ENCODE measurements at places on chromosomes 7 and 10. TPM values are rescaled to one million over a fixed set of nuclear protein-coding genes. Genes with fewer than 3 reads are reported as not detected.

- no peaks in the 10 kb centered on the region for H3K4me1 ChIP-seq
- H3K36me3 ChIP-seq, result no peaks in the 10 kb centered on the region
- H3K27ac ChIP-seq, result no peak overlapping the region
Measured at GRCh38 chr7:110307776-110308175, 783.2 kb upstream of the LRRN3 start.

DNA sequence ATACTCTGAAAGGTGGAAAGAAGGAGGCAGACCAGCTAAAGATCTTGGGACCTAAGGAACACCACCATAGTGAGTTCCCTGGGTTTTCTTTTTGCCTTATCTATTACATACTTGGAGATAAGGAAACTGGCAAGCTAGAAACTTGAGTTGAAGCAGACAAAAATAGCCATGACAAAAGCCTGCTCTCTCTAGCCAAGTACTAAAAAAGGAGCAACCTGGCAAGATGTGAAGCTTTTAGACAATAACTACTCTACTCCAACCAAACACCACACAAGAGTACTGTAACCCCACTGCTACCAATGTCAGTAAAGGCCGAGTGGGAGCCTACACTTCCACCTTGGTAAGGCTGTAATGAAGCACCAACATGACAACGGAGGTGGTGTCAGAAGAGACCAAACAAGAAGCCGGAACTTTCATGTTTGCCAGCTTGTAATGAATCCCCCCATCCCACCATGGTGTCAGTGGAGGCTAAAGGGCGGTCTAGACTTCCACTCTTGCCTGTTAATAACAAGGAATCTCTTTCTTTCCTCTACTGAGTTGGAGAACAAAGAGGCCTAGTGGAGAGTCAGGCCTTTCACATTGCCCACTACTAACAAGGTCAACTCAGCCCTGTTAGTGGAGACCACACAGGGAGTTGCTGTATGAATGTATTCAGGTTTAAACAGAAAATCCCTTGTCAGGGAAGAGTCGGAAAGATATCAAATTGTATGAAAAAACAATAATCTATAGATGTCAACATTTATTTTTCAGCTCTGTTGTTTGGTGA, 55.8 kb upstream of the DYNC1I1 start:
- H3K4me1 ChIP-seq, result no peaks in the 10 kb centered on the region
- no peak for DNase-seq
- H3K27me3 ChIP-seq, result no peaks in the 10 kb centered on the region

DNA sequence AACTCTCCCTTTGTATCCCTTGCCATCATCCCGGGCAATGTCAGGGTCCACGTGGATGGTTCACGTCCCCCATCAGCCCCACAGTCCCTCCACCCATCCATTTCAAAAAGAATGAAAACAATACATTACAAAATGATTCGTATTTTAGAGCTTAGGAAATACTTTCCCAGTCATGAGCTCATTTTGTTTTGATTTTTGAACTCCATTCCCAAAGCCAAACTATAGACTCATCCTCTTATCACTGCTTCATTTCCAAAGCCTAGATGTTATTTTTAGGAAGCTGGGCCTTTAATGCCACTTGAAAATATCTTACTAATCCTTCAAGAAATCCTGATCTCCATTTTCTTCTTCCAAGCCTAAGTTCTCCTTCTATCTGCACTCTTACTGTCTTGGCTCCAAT, 72.1 kb downstream of the WNT2 start:
- no peaks in the 10 kb centered on the region for H3K36me3 ChIP-seq
- no peaks in the 10 kb centered on the region for H3K4me1 ChIP-seq
- DNase-seq, result no peak
- H3K27me3 ChIP-seq, result no peaks in the 10 kb centered on the region
- no peak overlapping the region for H3K4me3 ChIP-seq
- no peak overlapping the region for H3K27ac ChIP-seq

- H3K4me3 ChIP-seq, result peak overlapping the region; percentile 56
- no peak overlapping the region for H3K27ac ChIP-seq
- no peaks in the 10 kb centered on the region for H3K36me3 ChIP-seq
- DNase-seq, result no peak
- peaks cover 62% of the 10 kb centered on the region for H3K27me3 ChIP-seq
Measured at GRCh38 chr7:1666317-1666822, 3.7 kb upstream of the ELFN1 start.

GRCh38 chr10:119371704-119372663, 164.6 kb downstream of the GRK5 start:
- no peaks in the 10 kb centered on the region for H3K27me3 ChIP-seq
- peaks cover 20% of the 10 kb centered on the region for H3K4me1 ChIP-seq
- H3K36me3 ChIP-seq, result no peaks in the 10 kb centered on the region
- peak overlapping the region; percentile 74 for H3K27ac ChIP-seq
- peak; percentile 14 for DNase-seq
- H3K4me3 ChIP-seq, result no peak overlapping the region

CHN2 gene
- 29.7 TPM for total RNA-seq

DNA sequence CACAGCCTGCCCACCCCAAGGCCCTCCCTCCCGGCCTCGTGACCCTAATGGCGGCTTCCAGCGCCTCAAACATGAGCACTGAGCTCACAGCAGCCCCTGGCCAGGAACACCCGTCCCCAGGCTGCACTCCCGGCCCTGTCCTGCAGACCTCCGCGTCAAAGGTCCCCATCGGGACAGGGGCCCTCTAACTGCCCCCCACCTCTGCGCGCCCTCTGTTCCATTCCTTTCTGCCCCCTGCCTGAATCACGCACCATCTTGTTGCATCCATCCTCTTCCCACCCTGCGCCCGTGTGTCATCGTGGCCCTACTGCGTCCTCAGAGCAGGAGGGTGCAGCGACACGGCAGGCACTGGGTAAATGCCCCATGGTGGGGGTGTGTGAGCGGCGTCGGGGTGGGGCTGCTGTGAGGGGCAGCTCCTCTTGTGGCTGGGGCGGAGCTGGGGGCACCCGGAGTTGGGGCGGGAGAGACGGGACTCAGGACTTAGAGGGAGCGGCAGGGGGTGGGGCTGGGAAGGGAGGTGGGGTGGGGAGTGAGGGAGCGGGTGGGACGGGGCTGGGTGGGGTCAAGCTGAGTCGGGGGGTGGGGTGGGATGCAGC, 13.4 kb downstream of the SLC29A4 start:
- no peak overlapping the region for H3K27ac ChIP-seq
- no peaks in the 10 kb centered on the region for H3K4me1 ChIP-seq
- no peak for DNase-seq
- no peak overlapping the region for H3K4me3 ChIP-seq
- H3K36me3 ChIP-seq, result no peaks in the 10 kb centered on the region

GRCh38 chr7:45720989-45721388, 146.8 kb downstream of the ADCY1 start:
- H3K36me3 ChIP-seq, result peaks cover 14% of the 10 kb centered on the region
- H3K27ac ChIP-seq, result no peak overlapping the region
- no peak for DNase-seq
- no peaks in the 10 kb centered on the region for H3K27me3 ChIP-seq
- H3K4me1 ChIP-seq, result no peaks in the 10 kb centered on the region

GRCh38 chr10:86958901-86959736, 720 bp downstream of the SNCG start:
- no peaks in the 10 kb centered on the region for H3K27me3 ChIP-seq
- peaks cover 16% of the 10 kb centered on the region for H3K4me1 ChIP-seq
- no peak for DNase-seq
- no peaks in the 10 kb centered on the region for H3K36me3 ChIP-seq
- H3K4me3 ChIP-seq, result peak overlapping the region; percentile 19
- peak overlapping the region; percentile 62 for H3K27ac ChIP-seq

CACNB2 gene
- total RNA-seq, result 80.8 TPM

DNA sequence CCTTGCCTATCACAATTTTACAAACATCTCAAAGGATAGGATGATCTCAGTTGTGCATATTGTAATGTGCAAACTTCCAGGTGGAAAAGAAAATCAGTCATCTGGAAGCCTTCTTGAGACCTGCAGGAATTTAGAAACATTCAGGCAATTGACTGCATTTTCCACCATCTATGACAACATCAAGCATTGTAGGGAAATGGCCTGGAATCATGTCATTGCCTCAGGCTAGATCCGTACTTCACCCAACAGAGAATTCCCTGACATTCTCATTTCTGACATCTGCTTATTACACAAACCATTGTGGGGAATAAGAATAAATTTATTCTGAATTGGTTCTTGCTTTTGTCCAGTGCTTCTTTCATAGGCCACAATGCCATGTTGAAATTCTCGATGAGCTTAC, 124.9 kb upstream of the NPVF start:
- H3K4me1 ChIP-seq, result no peaks in the 10 kb centered on the region
- no peak overlapping the region for H3K27ac ChIP-seq
- no peak overlapping the region for H3K4me3 ChIP-seq
- no peaks in the 10 kb centered on the region for H3K27me3 ChIP-seq
- H3K36me3 ChIP-seq, result no peaks in the 10 kb centered on the region

- no peaks in the 10 kb centered on the region for H3K4me1 ChIP-seq
- H3K27me3 ChIP-seq, result no peaks in the 10 kb centered on the region
- H3K27ac ChIP-seq, result no peak overlapping the region
- H3K4me3 ChIP-seq, result no peak overlapping the region
- no peaks in the 10 kb centered on the region for H3K36me3 ChIP-seq
Measured at GRCh38 chr10:116891208-116891607, 41.9 kb downstream of the ENO4 start.

- peak overlapping the region; percentile 84 for H3K4me3 ChIP-seq
- DNase-seq, result peak; percentile 72
- H3K27ac ChIP-seq, result peak overlapping the region; percentile 95
- no peaks in the 10 kb centered on the region for H3K4me1 ChIP-seq
- H3K36me3 ChIP-seq, result no peaks in the 10 kb centered on the region
Measured at GRCh38 chr10:135601-136464, 578 bp downstream of the ZMYND11 start.

LRIT1 gene
- not detected for total RNA-seq

LIPM gene
- not detected for total RNA-seq

CYP3A4 gene
- 796 TPM for total RNA-seq

DNA sequence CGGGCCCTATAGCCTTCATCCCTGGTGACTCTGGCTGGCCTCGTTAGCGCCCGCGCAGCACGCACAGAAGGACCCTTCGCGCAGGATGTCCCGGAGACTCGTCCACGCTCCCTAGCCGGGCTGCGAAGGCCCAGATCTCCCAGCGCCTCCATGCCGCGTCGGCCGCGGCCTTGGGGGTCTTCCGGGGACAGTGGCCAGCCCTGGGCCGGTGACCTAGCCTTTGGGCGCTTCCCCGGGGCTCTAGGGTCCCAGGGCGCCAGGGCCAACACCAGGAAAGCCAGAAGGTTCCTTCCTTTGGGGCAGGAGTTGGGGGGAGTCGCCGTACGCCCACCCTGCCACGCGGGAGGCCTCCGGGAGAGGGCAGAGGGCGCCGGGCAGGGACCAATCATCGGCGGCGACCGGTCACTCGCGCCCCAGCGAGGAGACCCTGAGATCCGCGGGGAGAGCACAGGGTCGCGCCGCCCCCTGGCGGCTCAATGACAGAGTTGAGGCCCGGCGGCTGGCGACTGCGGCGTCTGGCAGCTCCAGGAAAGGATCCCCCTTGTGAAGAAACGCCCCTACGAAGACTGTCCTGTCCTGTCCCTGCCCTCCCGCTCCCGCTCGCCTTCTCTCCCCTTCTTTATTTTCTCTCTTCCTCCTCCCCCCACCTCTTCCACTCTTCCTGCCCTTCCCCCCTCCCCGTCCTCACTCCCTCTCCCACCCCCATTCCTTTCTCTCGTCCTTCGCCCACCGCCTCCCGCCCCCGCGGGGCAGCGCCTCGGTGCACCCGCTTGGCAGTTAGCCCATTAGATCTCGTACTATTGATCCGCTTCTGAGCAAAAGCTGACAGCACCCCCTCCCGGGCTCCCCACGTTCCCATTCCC, 62.3 kb upstream of the LBX1 start:
- no peaks in the 10 kb centered on the region for H3K27me3 ChIP-seq
- H3K4me3 ChIP-seq, result peak overlapping the region; percentile 49
- DNase-seq, result peak; percentile 60
- no peaks in the 10 kb centered on the region for H3K36me3 ChIP-seq
- peaks cover 12% of the 10 kb centered on the region for H3K4me1 ChIP-seq
- H3K27ac ChIP-seq, result no peak overlapping the region

TET1 gene
- 3.3 TPM for total RNA-seq

DNA sequence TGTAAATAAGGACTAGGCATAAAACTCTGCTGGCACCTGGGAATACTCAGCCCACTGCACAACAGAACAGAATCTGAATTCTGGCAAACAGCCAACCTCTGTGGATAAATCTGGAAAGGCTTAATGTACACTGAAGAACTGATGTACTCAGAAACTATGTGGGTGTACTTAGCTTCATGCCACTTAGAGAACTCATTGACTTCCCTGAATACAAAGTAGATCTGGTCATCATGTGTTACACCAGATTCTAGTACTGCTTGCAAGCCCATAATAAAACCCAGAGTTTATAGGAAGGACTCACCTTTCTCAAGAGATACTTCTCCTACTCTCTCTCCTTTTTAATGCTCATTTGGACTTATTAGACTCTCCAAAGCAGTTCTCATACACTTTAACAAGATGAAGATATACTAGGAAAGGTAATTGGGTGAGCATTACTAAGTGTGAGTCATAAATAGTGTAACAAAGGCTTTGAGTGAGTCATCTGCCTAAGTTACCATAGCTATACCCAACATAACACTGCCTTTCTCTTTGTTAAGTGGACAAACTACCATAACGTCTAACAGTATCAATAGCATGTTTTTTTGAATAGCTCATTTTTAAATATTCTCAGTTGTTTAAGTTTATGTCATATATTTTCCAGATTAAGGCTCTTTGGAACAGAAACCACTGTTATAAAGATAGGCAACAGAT, 309.1 kb downstream of the MDFIC start:
- no peaks in the 10 kb centered on the region for H3K4me1 ChIP-seq
- H3K36me3 ChIP-seq, result no peaks in the 10 kb centered on the region
- no peak overlapping the region for H3K4me3 ChIP-seq

MEIG1 gene
- total RNA-seq, result not detected

DNA sequence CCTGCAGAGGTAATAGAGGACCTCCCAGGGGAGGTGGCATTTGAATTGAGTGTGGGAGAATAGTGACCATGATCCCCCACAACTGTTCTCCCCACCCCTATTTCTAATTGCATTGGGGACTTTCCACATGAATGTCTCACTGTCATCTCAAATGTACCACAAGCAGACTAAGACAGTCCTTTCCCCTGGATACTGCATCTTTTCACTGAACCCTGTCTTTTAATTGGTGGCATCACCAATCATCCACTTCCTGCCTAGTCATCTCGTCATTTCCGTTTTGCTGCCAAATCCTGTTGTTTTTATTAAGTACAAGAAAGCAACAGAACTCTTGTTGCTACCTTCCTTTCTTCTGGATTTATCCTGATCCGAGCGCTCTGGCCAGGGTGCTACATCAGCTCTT, 120.3 kb downstream of the NRP1 start:
- no peak overlapping the region for H3K4me3 ChIP-seq
- no peak overlapping the region for H3K27ac ChIP-seq
- H3K4me1 ChIP-seq, result no peaks in the 10 kb centered on the region
- no peaks in the 10 kb centered on the region for H3K27me3 ChIP-seq
- H3K36me3 ChIP-seq, result peaks cover 20% of the 10 kb centered on the region
- no peak for DNase-seq

GRCh38 chr7:52302765-52303520, 732.5 kb upstream of the POM121L12 start:
- H3K4me1 ChIP-seq, result no peaks in the 10 kb centered on the region
- H3K27ac ChIP-seq, result no peak overlapping the region
- H3K27me3 ChIP-seq, result no peaks in the 10 kb centered on the region
- no peaks in the 10 kb centered on the region for H3K36me3 ChIP-seq

VSTM4 gene
- total RNA-seq, result 4.7 TPM
